ENCODE measurements at places on chromosomes 1 and 21. TPM values are rescaled to one million over a fixed set of nuclear protein-coding genes. Genes with fewer than 3 reads are reported as not detected.
A peak's percentile ranks its signal among the peaks of the same experiment; 100 is the strongest.

- H3K36me3 ChIP-seq = no peaks in the 10 kb centered on the region
- no peak overlapping the region for H3K4me3 ChIP-seq
- H3K27me3 ChIP-seq = no peaks in the 10 kb centered on the region
- no peak for DNase-seq
- H3K27ac ChIP-seq = no peak overlapping the region
These were observed 172.5 kb downstream of the TRABD2B start for GRCh38 chr1:47824716-47825115.

- no peaks in the 10 kb centered on the region for H3K27me3 ChIP-seq
- no peak for DNase-seq
- H3K27ac ChIP-seq = peak overlapping the region; percentile 8
These were observed 15.9 kb upstream of the S1PR1 start for GRCh38 chr1:101220906-101221305.

DNA sequence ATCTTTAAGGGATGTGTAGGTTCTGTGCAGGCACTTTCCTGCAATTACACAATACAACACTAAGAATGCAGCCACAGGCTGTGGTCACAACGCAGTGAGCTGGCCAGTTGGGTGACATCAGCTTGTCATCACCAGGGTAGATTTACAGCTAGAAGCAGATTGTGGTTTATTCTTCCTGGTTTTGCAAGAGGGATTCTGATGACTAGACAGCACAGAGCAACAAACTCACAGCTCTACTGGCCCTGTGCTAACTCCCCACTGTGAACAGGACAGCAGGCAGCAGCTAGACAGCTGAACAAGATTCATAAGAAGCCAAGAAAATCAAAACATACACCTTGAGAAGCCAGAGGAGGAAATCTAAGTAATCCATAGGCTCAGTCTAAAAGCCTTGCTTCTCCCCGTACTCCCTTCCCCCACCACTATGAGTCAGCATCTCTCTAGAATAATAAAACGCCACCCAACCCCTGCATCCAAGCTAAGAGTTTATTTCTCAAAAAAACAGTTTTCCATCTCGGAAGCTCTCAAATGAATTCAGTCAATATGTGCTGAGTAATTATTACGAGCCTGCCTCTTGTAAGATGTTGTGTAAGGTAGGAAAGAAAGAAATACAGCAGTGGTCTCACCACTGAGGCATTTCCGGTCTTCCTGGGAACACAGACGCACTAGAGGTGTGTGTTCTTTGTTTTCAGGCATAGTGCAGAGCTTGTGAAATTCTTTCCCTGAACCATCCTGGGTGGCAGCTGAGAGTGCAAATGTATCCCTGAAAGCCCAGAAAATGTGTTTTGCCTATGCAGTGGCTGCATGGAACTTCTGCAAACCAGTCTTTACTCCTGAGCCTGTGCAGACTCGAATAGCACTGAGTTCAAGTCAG lies 162.8 kb downstream of the NTPCR start:
- peaks cover 11% of the 10 kb centered on the region for H3K4me1 ChIP-seq
- peak; percentile 67 for DNase-seq
- H3K27me3 ChIP-seq = no peaks in the 10 kb centered on the region
- peak overlapping the region; percentile 6 for H3K4me3 ChIP-seq
- no peak overlapping the region for H3K27ac ChIP-seq

GRCh38 chr1:232528472-232529089 lies 101.4 kb downstream of the SIPA1L2 start:
- H3K27ac ChIP-seq = no peak overlapping the region
- peaks cover 2% of the 10 kb centered on the region for H3K36me3 ChIP-seq
- H3K4me1 ChIP-seq = peaks cover 19% of the 10 kb centered on the region
- no peaks in the 10 kb centered on the region for H3K27me3 ChIP-seq
- no peak for DNase-seq
- no peak overlapping the region for H3K4me3 ChIP-seq

GRCh38 chr1:25990251-25990650 lies 7.6 kb downstream of the PAFAH2 start:
- peaks cover 22% of the 10 kb centered on the region for H3K36me3 ChIP-seq
- no peaks in the 10 kb centered on the region for H3K27me3 ChIP-seq
- H3K4me3 ChIP-seq = peak overlapping the region; percentile 73
- H3K4me1 ChIP-seq = peaks cover 63% of the 10 kb centered on the region

DNA sequence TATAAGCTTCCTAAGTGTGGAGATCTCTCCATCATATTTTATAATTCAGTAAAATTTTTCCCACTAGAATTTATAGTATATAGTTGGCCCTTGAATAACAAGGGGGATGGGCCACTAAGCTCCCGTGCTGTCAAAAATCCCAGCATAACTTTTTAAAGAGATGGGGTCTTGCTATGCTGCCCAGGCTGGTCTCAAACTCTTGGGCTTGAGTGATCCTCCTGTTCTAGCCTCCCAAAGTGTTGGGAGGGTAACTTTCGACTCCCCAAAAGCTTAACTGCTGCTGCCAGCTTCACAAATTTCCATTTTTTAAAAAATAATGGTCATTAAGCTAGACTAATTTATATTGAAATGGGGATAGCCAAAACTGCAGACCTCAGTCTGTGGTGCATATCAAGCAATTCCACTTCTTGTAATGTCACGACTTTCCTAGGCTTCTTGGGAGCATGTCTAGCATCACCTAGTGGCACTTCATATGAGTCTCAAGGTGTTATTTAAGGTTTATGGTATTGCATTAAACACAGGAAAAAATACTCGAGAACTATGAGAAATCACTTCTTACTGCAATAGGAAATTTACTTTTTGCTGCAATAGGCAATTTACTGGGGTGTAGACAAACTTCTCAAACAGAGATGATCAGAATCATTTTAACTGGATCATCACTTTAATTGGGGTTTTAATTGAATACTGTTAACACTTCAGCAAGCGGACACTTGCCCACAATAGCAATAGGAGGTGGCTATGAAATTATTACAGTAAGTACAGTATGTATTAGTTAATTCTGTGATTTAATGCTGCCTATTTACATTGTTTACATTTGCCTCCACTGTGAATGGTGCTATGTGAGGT lies 19.3 kb upstream of the ACTA1 start:
- no peak for DNase-seq
- H3K27me3 ChIP-seq = no peaks in the 10 kb centered on the region
- no peak overlapping the region for H3K4me3 ChIP-seq
- H3K27ac ChIP-seq = no peak overlapping the region
- no peaks in the 10 kb centered on the region for H3K4me1 ChIP-seq
- peaks cover 32% of the 10 kb centered on the region for H3K36me3 ChIP-seq

GRCh38 chr1:67732750-67733151 lies 47.8 kb downstream of the GADD45A start:
- no peak overlapping the region for H3K27ac ChIP-seq
- no peaks in the 10 kb centered on the region for H3K36me3 ChIP-seq
- no peak for DNase-seq
- H3K4me1 ChIP-seq = peaks cover 26% of the 10 kb centered on the region

DNA sequence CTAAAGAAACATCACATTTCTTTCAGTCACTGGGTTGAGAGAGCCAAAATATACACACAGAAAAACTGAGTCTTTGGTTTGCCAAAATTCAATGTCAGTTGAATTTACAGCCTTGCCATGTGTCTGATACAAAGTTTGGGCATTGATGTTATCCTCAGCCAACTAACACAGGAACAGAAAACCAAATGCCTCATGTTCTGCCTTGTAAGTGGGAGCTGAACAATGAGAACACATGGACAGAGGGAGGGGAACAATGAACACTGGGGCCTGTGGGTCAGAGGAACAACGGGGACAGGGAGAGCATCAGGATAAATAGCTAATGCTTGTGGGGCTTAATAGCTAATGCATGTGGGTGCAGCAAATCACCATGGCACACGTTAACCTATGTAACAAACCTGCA lies 39.6 kb upstream of the C21orf91 start:
- DNase-seq = no peak
- no peak overlapping the region for H3K27ac ChIP-seq
- H3K27me3 ChIP-seq = peaks cover 2% of the 10 kb centered on the region
- H3K4me3 ChIP-seq = no peak overlapping the region

DNA sequence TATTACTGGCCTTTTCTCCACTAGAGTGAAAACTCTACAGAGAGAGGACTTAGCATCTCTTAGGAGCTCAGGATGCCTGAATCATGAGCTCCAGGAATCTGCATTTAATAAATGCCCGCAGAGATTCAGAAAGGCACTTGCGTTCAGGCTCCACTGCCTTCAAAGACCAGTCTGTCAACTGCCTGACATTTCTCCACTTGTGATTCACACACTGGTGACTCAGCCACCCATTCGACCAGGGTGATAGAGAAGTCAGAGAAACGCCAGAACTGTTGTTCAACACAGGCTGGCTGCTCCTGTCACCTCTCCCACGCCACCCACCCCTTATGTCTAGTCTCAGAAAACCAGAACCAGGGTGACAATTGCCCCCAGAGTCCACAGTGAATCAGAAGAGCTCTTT lies 26.9 kb upstream of the LBR start:
- H3K36me3 ChIP-seq = no peaks in the 10 kb centered on the region
- H3K27me3 ChIP-seq = no peaks in the 10 kb centered on the region
- peaks cover 42% of the 10 kb centered on the region for H3K4me1 ChIP-seq
- DNase-seq = peak; percentile 91
- peak overlapping the region; percentile 44 for H3K4me3 ChIP-seq

GRCh38 chr1:169563650-169564049 lies 22.6 kb downstream of the F5 start:
- peaks cover 25% of the 10 kb centered on the region for H3K4me1 ChIP-seq
- no peak for DNase-seq
- H3K27ac ChIP-seq = no peak overlapping the region
- H3K36me3 ChIP-seq = peaks cover 66% of the 10 kb centered on the region
- no peaks in the 10 kb centered on the region for H3K27me3 ChIP-seq

- peak; percentile 64 for DNase-seq
- H3K36me3 ChIP-seq = no peaks in the 10 kb centered on the region
- no peaks in the 10 kb centered on the region for H3K27me3 ChIP-seq
- H3K4me1 ChIP-seq = peaks cover 2% of the 10 kb centered on the region
- peak overlapping the region; percentile 12 for H3K4me3 ChIP-seq
These were observed 5.1 kb downstream of the HSPB7 start for GRCh38 chr1:16012590-16013219.

DNA sequence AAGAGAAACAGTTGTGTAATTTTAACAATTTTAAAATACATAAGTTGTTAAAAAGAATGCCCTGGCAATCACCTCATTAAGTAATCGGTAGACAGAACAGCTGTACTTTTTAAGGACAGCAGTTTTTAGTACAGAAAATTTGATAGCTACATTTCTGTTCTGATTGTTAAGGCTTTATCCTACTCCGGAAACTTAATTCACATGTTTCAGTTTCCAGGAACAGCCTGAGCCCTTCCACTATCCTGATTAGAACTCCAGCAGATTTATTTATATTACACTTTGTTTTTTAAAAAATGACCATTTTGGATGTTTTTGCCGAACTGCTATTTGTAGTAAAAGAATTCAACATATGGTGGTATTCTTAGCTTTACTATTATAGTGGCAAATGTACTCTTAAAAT lies 8.7 kb downstream of the PRRC2C start:
- H3K27me3 ChIP-seq = no peaks in the 10 kb centered on the region
- H3K36me3 ChIP-seq = peaks cover 43% of the 10 kb centered on the region
- DNase-seq = no peak
- peaks cover 87% of the 10 kb centered on the region for H3K4me1 ChIP-seq

- H3K27me3 ChIP-seq = no peaks in the 10 kb centered on the region
- H3K36me3 ChIP-seq = peaks cover under 1% of the 10 kb centered on the region
- H3K4me1 ChIP-seq = peaks cover 28% of the 10 kb centered on the region
- no peak for DNase-seq
These were observed 104.8 kb downstream of the TOMM20 start for GRCh38 chr1:235023711-235024439.

DNA sequence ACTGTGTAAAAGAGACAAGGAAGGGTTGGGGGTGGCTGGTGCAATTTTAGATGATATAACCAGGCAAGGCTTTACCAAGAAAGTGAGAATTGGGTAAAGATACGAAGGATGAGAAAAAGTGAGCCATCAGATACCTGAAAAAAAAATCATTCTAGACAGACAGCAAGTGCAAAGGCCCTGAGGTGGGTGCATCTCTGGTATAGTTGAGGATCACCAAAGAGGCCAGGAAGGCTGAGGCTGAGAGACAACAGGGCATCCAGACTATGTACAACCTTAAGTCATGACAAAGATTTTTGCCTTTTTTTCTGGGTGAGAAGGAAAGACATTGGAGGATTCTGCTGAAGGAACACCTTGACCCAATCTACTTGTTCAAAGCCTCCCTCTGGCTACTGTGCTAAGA lies 29.9 kb downstream of the RXRG start:
- H3K4me1 ChIP-seq = no peaks in the 10 kb centered on the region
- H3K36me3 ChIP-seq = no peaks in the 10 kb centered on the region
- no peak overlapping the region for H3K27ac ChIP-seq

- peaks cover 20% of the 10 kb centered on the region for H3K4me1 ChIP-seq
- no peak overlapping the region for H3K27ac ChIP-seq
- no peak overlapping the region for H3K4me3 ChIP-seq
- no peaks in the 10 kb centered on the region for H3K27me3 ChIP-seq
- no peak for DNase-seq
These were observed 14.6 kb upstream of the SLC41A1 start for GRCh38 chr1:205827623-205828022.

Gene POTED
- not detected for total RNA-seq

Gene LGR6
- 0.14 TPM for total RNA-seq

Gene AQP10
- not detected for total RNA-seq

Gene EDARADD
- total RNA-seq = 4.5 TPM

Gene IL12RB2
- total RNA-seq = 99.2 TPM

Gene NBPF10
- total RNA-seq = 1.7 TPM

Gene ALX3
- not detected for total RNA-seq

Gene BRINP3
- total RNA-seq = not detected
